NCI-H748 treated with DMSO at 0.1 percent for 48 hours (cell line): ENCODE measurements at places on chromosomes 16 and 17.
A peak's percentile ranks its signal among the peaks of the same experiment; 100 is the strongest.

- DNase-seq, result no peak
These were observed 18.6 kb downstream of the NDUFAB1 start for GRCh38 chr16:23577493-23577892.

DNA sequence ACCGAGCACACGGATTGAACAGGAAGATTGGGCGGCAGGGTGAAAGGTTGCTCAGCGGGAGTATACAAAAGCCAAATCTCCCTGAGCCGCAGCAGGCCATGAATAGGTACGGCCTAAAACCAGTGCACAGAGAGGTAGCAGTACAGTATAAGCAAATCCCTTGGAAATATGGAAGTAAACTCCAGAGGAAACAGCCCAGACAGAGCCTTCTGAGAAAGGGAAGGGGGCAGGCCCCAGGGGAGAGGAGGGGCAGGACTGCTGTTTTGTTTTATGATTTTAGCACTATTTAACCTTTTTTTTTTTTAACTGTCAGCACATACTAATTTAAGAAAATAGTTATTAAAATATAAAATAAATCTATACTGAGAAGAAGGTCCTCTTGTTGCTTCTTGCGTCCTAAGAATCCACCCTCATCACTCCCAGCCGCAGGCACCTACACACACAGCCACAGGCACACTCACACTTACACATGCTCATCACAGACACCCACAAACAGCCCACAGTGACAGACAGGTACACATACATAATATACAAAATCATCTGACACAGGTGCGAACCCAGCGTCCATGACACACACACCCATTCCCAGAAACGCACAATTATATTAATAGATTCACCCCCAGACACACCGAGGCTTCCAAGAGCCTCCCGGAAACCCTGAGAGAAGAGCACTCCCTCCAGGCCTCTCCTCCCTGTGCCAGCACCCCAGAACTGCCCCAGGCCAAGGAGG, 12.8 kb downstream of the PLXDC1 start:
- DNase-seq, result no peak

DNA sequence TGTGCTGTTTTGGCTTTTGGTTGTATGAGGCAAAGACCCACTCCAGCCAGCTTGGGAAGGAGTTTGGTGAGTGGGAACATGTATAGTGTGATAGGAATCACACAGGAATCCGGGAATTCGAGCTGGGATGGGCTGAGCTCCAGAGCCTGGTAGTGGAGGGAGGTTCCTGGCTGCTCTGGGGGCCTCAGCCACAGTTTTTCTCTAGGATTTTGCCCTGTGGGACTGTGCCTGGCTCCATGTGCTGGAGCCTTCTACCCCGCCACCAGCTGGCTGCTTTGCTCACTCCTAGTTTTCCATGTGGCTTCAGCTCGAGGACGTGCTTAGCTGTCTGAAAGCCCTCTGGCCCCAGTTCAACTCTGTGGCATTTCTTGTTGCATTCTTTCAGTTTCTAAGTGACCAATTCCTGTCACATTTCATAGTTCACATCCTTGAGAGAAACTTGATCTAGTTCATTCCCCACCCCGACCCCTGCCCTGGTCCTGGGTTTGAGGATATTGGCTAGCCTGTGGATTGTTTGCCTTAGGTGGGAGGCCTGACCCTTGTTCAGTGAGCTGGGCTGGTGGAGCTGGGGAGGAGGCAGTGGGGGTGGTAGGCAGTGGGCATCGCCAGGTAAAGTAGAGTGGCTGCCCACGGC, 5.0 kb downstream of the SEC14L1 start:
- no peak for DNase-seq

GRCh38 chr16:65884018-65884417, 482.5 kb upstream of the CDH5 start:
- no peak for DNase-seq

- DNase-seq, result no peak
These were observed 10.6 kb upstream of the TFAP4 start for GRCh38 chr16:4283441-4283840.

- peak; percentile 36 for DNase-seq
These were observed 23.3 kb downstream of the SLC38A7 start for GRCh38 chr16:58661199-58661830.

DNA sequence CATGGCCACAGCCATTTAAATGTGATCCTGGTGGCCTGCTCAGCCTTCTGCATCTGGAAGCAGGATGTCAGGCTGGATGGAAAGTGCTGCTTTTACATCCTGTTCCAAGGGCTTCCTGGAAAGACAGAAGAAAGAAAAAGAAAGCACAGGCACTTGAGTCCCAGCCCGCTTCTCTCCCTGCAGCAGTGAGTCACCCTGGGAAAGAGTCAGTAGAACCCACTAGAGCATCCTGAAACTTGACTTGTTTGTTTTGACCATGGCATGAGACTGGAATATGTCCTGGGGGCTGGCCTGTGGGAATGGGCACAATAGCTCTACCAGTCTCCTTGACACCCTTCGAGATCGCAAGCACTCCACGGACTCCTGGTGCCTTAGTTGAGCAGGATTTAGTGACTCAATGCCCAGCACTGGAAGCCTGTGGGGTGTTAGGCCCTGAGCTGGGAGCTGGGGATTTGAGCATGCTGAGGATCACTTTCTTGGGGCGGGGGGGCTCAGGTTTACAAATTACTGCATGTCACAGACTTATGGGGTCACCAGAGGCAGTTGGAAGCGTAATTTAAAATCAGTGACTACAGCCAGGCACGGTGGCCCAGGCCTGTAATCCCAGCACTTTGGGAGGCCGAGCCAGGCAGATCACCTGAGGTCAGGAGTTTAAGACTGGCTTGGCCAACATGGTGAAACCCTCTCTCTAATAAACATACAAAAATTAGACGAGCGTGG, 22.1 kb upstream of the GNA13 start:
- no peak for DNase-seq

DNA sequence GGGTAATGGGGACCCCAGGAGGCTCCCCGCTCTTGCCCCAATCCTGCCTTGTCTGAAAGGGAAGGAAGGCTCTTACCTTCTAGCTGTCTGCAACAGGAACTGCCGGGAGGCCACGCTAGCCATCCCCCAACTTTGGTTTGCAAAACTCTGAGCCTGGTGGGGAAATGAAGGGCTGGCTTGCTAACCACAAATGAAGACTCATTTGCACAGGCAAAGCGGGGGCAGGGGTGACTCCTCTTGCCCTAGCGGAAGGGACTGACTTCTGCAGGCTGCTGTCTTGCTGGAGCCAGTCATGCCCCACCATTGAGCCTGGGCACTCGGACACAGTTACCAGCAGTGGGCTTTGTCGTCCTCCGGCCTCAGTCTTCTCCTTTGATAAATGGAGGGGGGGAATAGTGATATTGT, 52.6 kb downstream of the PLCG2 start:
- no peak for DNase-seq

GRCh38 chr17:5283571-5284315, 1.7 kb downstream of the RABEP1 start:
- no peak for DNase-seq

DNA sequence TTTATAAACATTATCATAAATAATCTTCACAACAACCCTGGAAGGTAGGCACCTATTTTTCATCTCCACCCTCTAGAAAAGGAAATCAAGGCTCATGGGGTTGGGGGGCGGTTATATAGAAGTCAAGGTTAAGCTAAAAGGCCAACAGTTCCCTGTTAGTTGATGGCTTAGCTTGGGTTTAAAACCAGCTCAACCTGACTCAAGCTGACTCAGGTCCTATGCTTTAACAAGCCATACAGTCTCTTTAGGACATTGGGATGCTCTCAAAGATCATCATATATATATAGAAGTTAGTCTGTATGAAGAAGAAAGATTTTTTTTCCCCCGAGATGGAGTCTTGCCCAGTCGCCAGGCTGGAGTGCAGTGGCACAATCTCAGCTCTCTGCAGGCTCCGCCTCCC, 44.8 kb upstream of the MED13 start:
- DNase-seq, result no peak

DNA sequence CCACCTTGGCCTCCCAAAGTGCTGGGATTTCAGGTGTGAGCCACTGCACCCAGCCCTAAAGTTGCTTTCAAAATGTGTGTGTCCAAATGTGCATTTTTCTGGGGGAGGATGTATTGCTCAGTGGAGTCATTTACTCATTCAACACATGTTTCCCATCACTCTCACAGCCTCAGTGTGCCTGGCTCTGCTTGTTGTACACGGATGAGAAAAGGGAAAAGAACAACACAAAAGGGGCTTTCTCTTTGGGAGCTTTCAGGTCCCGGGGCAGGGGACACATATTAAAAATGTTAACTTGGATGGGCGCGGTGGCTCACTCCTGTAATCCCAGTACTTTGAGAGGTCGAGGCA, 1.7 kb upstream of the PPL start:
- DNase-seq, result no peak

- DNase-seq, result peak; percentile 59
These were observed 1.0 kb upstream of the KCNJ2 start for GRCh38 chr17:70168044-70168976.

DNA sequence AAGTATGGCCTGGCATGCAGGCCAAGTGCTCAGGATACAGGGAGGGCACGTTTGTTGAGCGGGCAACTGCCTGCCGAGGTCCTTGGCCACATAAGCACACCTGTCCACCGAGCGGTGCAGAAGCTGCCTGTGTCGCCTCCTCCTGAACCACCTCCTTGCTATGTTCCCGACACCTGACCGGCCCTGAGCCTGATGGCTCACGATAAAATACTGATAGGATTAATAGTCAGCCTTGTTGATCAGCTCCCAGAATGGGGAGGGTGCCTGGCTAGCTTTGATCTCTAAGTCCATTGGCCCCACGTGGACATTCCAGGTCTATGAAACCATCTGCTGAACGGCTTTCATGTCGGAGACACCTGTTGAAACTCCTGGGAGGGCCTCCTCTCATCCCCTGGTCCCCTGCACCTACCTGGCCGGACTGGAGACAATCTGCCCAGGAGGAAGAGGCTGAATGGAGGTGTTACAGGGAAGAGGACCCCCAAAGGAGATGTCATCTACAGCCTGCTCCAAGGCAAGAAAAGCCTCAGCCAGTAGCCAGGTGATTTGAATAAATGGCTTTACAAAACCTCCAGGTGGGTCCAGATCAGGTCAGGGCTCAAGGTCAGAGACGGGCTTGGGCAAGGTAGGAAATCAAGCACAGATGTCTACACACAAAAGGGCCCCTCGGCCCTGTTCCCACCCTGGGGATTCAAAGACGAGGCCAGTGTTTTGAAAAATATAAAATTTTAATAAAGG, 33.4 kb downstream of the AXIN2 start:
- DNase-seq, result no peak

DNA sequence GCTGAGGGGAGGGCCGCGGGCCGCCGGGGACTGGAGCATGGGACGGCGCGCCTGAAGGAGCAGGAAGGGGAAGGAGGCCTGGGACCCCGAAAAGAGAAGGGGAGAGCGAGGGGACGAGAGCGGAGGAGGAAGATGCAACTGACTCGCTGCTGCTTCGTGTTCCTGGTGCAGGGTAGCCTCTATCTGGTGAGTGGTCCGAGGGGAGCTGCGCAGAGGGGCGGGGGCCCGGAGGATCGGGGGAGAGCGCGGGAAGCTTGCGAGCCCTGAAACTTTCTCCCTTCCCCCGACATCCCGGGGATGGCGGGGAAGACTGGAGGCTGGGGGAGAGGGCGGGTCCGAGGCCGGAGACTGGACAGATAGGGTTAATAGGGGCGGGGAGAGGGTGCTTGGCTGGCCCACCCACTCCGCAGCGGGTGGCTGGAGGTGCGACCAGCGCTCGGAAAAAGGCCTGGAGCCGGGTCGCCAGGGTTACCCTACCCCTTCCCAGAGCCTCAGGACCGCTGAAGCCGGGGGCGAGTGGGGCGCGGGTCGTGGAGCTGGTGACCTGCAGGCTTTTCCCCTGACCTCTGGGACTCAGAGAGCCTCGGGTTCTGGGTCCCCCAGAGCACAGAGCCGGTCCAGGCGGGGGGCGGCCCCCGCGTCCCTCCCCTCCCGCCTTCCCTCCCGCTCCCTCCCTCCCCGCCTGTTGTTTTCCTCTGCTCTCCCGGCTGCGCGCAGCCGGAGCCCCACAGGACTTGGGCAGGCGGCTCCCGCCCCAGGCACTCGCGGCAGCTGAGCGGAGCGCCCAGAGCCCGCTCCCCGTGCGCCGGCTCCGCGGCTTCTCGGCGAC, 631 bp downstream of the NXPH3 start:
- no peak for DNase-seq

GRCh38 chr17:21352981-21353265, 23.2 kb upstream of the KCNJ12 start:
- DNase-seq, result no peak

- DNase-seq, result no peak
These were observed 10.4 kb downstream of the SLC6A4 start for GRCh38 chr17:30225112-30225511.

GRCh38 chr16:47132308-47132707, 11.4 kb downstream of the NETO2 start:
- no peak for DNase-seq

DNA sequence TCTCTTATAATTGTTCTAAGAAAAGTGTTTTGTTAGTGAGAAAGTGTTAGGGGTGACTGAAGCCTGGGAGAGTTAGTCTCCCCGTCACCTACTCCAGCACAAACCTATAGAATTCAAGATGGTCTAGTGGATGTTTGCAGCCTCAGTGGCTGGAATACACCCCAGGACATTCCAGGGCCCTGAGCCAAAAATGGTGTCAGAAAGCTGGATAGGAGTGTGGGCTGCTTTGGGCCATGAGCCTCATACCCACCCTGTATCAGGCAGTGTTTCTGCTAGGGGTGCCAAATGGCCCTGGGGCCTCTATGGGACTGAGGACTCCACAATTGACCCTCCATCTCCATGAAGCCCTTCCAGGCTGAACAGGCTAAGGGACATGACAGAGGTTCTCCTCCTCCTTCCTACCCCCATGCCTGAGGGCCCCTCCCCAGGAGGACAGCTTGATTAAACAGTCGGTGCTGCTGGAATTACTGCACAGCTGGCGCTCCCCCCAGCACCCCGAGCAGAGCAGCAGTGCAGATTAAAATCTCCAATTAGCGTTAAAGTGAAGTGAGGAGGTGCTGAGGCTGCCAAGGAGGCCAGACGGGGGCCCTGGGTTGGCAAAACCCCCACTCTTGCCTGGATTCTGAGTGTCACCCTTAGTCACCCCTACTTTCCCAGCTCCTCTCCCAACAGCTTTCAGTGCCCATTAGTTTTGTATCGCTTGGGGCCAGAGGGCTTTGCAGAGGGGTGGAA, 59.1 kb downstream of the NEUROD2 start:
- DNase-seq, result no peak

- DNase-seq, result no peak
These were observed 438.0 kb upstream of the ZFHX3 start for GRCh38 chr16:73485880-73486279.

DNA sequence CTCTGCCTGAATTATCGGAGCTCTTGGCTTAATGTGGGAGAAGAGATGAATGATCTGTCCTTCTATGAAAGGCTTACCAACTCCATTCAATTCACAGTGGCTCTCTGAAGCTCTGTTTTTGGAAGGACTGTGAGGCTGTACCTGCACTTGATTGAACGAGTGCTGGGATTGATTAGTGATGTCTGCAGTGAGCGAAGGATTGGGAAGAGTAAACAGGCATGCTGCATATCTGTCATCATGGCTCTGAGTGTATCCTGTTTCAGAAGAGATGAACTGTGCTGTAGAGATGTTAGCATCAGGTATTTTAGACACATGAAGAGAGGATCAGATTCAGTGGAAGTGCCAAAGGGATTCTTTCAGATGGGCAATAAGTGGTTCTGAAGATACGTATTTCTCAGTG, 564.0 kb downstream of the MAF start:
- no peak for DNase-seq

GRCh38 chr16:54928016-54928356, 2.7 kb upstream of the IRX5 start:
- peak; percentile 16 for DNase-seq
